ENCODE measurements at places on chromosomes 16 and 17. TPM values are rescaled to one million over a fixed set of nuclear protein-coding genes. Genes with fewer than 3 reads are reported as not detected.

DNA sequence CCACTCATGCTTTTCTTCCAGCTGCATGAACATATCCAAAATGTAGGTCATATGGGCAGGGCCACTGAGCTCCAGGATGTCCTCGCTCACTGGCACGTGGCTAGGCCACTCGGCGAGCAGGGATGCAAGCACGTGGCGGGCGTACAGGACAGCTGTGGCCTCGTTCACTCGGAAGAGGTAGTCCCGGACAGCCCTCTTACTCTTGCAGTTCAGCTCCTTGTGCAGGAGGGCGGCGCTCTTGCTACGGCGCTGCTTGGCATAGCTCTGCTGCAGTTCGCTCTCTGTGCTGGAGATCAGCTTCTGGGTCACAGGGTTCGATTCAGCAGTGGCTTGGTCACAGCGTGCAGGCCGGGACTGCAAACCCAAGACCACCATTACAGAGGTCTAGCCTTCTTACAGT lies 53.1 kb upstream of the ATP2A3 start:
- no peak overlapping the region for H3K4me3 ChIP-seq
- no peaks in the 10 kb centered on the region for H3K4me1 ChIP-seq
- DNase-seq = no peak
- no peaks in the 10 kb centered on the region for H3K27me3 ChIP-seq
- peaks cover 42% of the 10 kb centered on the region for H3K36me3 ChIP-seq

DNA sequence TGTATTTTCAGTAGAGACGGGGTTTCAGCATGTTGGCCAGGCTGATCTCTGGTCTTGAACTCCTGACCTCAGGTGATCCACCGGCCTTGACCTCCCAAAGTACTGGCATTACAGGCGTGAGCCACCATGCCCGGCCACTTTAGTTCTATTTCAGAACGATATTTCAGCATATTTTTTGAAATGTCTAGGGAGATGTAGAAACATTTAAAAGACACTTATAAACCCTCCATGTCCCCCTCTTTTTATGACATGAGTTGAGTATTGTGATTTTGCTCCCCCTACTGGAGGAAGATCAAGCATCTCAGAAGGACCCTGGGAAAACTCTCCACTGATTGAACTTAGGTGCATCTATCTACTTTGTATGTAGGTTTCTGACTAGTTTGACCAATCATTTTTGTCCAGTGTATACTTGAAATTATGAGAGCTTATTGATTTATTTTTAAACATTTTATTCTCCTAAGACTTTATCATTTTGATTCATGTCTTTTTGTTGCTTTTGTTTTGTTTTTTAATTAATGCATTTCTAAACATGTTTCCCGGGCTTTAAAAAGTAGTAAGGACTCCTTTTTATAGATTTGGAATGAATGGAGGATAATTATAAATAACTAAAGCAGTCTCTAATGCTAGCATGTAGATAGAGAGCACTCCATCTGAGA lies 105.1 kb downstream of the CHD9 start:
- peaks cover 14% of the 10 kb centered on the region for H3K36me3 ChIP-seq
- DNase-seq = no peak
- no peak overlapping the region for H3K27ac ChIP-seq
- no peaks in the 10 kb centered on the region for H3K27me3 ChIP-seq
- no peaks in the 10 kb centered on the region for H3K4me1 ChIP-seq
- H3K4me3 ChIP-seq = no peak overlapping the region

DNA sequence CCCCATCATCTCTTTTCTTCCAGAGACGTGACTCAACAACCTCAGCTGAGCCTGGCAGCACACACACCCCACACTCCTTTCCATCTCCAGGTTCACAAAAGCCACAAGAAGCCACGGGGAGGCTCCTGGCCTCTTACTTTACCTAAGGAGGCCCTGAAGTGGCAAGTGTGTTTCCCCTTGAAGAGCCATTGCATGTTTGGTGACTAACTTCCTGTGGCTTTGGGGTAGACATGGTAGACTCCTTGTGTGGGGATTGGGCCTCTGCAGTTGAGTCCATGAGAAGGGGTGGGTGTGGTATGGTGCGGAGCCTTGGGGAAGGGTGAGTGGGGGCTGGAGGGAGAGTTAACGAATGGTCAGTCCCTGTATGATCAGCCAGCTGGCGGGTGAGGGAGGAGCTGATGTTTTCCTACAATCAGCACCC lies 24.2 kb downstream of the SAP30BP start:
- no peak overlapping the region for H3K4me3 ChIP-seq
- H3K27me3 ChIP-seq = no peaks in the 10 kb centered on the region
- no peaks in the 10 kb centered on the region for H3K4me1 ChIP-seq
- no peaks in the 10 kb centered on the region for H3K36me3 ChIP-seq
- no peak for DNase-seq

DNA sequence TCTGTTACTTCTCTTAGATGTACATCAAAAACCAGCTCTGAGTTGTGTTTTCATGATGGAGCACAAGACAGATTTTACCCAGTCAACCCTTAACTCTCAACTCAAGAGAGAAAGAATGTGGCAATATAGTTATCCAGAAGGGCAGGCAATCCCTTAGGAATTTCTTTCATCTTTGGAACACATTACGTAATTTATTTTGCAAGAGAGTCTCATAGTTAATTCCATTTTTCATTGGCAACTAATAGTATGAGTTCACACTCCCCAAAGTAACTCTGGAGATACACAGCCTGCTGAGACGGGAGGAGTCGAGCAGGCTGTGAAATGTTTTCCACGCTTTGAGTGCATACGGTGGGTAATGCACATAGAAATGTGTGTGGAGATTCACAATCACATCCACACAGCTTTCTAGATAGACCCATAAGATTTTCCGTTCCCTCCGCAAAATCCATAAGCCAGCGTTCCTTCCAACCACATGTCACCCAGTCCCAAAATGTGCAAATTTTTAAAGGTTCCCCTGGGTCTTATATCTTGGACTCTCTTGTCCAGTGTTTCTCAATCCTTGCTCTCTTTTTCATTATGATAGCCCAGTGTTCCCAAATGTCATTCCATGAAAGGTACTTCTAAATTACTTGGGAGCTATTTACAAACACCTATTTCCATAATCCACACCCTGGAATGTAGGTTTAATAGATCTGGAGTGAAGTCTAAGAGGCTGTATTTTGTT lies 8.4 kb upstream of the CDRT4 start:
- H3K36me3 ChIP-seq = no peaks in the 10 kb centered on the region
- H3K4me3 ChIP-seq = no peak overlapping the region
- H3K4me1 ChIP-seq = no peaks in the 10 kb centered on the region
- H3K27me3 ChIP-seq = no peaks in the 10 kb centered on the region

GRCh38 chr17:48123111-48123510 lies 15.5 kb downstream of the SNX11 start:
- H3K4me1 ChIP-seq = no peaks in the 10 kb centered on the region
- H3K36me3 ChIP-seq = peaks cover 4% of the 10 kb centered on the region

DNA sequence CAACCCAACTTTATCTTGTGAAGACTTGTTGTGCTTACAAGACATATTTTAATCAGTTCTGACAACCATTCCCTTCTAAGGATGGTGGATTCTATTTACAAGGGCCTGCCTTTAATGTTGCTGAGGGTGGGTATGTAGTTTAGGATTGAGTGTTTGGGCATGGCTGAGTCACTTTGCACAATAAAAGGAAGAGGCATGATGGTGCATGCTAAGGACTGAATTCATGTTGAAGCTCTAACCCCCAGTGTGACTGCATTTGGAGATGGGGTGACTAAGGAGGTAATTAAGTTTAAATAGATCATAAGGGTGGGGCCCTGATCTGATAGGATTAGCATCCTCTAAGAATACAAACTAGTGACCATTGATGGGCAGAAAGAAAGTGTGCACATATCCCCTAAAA lies 196.1 kb upstream of the HS3ST3A1 start:
- H3K27me3 ChIP-seq = no peaks in the 10 kb centered on the region
- no peak overlapping the region for H3K4me3 ChIP-seq
- no peaks in the 10 kb centered on the region for H3K4me1 ChIP-seq
- DNase-seq = no peak

GRCh38 chr17:60391471-60392041 lies 377 bp downstream of the USP32 start:
- H3K4me1 ChIP-seq = peaks cover 7% of the 10 kb centered on the region
- peak overlapping the region; percentile 92 for H3K27ac ChIP-seq
- DNase-seq = no peak
- H3K4me3 ChIP-seq = peak overlapping the region; percentile 75

DNA sequence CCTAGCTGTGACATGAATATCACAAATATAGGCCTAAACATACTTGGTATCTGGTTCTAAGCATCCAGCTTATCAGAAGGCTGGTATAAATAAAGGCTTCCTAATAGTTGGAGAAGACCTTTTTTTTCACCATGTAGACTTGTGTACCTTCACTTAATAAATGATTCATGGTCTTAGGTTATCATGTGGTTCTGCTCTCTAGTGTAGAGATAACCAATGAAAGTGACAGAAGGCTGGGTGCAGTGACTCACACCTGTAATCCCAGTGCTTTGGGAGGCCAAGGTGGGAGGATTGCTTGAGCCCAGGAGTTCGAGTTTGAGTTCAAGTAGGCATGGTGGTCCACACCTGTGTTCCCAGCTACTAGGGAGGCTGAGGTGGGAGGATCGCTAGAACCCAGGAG lies 3.1 kb downstream of the DDX19A start:
- H3K4me1 ChIP-seq = peaks cover 17% of the 10 kb centered on the region
- H3K27ac ChIP-seq = no peak overlapping the region
- H3K4me3 ChIP-seq = no peak overlapping the region

DNA sequence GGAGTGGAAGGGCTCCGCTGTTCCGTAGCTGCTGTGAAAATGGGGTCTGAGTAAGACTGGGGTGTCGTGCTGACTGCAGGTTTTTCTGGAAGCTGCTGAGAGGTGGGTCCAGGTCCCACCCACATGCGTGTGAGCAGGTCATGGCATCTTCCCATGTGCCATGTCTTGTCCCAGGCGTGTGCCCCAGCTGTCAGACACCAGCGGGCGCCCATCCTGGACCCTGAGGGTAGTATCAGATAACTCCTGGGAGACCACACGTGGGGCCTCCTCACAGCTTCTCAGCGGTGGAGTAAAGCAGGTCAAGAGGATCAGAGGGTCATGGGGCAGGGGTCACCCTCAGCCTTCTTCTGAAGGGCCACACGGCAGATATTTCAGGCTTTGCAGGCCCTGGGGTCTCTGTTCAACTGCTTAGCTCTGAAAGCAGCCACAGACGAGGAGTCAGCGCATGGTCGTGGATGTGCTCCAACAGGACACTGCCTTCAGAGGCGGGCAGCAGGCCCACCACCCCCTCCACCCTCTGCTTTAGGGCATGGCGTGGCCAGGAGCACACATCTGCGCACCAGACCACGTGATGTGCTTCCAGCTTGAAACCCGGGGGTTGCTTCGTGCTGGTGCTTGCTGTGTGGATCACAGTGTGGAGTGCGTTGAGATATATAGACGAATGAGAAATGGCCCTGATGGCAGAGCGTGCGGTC lies 68.7 kb downstream of the BANP start:
- no peaks in the 10 kb centered on the region for H3K27me3 ChIP-seq
- no peak overlapping the region for H3K4me3 ChIP-seq
- H3K27ac ChIP-seq = no peak overlapping the region
- no peaks in the 10 kb centered on the region for H3K36me3 ChIP-seq
- no peaks in the 10 kb centered on the region for H3K4me1 ChIP-seq

- no peaks in the 10 kb centered on the region for H3K4me1 ChIP-seq
- H3K36me3 ChIP-seq = no peaks in the 10 kb centered on the region
- no peak for DNase-seq
- H3K27me3 ChIP-seq = no peaks in the 10 kb centered on the region
- H3K27ac ChIP-seq = peak overlapping the region; percentile 82
Observed at GRCh38 chr17:31093866-31094599, 744 bp upstream of the NF1 start.

GRCh38 chr16:5430598-5430997 lies 333.0 kb upstream of the EEF2KMT start:
- no peaks in the 10 kb centered on the region for H3K36me3 ChIP-seq
- H3K4me3 ChIP-seq = no peak overlapping the region
- H3K27ac ChIP-seq = no peak overlapping the region
- H3K27me3 ChIP-seq = no peaks in the 10 kb centered on the region

The ULK2 gene
- 5.4 TPM for polyA plus RNA-seq

DNA sequence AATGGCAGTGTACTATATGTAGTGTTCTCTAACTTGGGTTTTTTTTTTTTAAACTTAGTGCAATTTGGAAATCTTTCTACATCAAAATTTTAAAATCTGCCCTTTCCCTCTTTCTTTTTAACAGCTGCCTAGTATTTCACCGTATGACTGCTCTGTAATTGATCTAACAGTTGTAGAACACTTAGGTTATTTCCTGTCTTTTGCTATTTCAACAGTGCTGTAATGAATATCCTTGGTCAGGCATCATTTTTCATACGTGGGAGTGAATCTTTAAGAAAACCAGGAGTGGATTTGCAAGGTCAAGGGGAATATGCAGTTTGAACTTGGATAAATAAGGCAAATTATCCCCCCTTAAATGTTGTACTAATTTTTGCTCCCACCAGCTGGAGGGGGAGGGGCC lies 3.8 kb downstream of the NLRC5 start:
- no peak overlapping the region for H3K4me3 ChIP-seq
- H3K27ac ChIP-seq = no peak overlapping the region
- no peaks in the 10 kb centered on the region for H3K27me3 ChIP-seq
- peaks cover 11% of the 10 kb centered on the region for H3K4me1 ChIP-seq
- H3K36me3 ChIP-seq = no peaks in the 10 kb centered on the region

DNA sequence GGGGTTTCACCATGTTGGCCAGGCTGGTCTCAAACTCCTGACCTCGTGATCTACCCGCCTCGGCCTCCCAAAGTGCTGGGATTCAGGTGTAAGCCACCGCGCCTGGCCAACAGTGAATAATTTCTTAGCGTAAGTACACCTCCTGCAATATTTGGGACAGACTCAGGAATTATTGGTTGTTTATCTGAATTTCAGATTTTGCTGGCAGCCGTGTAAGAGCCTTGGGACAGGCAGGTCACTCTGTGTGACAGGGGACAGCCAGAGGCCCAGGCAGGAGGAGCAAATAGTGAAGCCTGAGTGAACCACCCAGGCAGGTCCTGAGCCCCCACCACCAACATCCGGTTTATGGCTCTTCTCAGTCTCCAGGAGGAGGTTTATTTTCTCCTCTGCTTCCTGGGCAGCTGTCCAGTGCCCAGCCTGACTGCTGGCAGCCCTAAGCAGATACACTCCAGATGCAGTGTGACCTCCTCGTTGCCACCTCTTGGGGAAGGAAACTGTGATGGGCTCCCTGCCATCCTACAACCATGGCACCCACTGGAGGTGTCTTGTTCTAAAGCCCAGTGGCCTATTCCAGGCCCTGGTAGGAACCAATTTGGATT lies 26.2 kb upstream of the ADORA2B start:
- peak; percentile 30 for DNase-seq
- no peak overlapping the region for H3K4me3 ChIP-seq

- no peak overlapping the region for H3K4me3 ChIP-seq
- H3K36me3 ChIP-seq = no peaks in the 10 kb centered on the region
Observed at GRCh38 chr16:72620853-72621252, 427.1 kb downstream of the ZFHX3 start.
